ENCODE measurements at places on chromosomes 4 and X.

DNA sequence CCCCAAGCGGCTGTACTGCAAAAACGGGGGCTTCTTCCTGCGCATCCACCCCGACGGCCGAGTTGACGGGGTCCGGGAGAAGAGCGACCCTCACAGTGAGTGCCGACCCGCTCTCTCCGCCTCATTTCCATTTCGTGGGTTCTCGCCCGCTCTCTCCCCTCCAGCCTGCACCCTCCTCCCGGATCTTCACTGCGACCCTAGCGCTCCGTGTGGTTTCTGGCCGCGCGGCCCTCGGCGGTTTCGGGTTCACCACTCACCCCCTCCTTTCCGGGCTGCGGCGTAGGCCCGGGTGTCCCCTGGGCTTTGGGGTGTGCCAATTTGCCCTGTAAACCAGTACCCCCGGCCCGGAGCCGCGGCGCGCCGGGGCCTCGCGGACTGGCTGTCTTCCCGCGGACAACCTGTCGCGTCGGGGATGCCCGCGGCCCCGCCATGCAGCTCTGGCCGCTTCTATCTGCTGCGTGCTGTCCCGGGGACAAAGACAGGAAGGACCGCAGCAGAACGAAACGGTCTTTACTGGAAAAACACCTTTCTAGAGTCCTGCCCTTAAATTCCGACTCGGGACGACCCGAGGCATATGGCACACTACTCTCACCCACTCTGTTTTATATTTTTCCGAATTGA, 737 bp downstream of the FGF2 start:
- DNase-seq: no peak

DNA sequence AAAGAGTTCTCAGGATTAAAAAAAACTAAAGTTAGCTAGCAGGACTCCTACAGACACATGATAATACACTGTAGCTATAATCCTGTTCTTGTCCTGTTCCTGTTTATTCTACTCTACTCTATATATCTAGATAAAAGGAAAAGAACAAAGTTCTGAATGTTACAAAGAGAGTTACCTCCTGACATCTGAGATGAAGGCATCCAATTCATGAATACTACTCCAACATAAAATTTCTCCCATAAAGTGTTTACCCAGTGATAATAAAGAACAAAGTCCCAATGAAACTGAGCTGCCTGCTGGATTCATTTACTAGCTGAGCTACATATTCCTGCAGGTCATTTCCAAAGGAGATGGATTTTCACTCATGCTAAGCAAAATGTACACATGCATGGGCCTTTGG, 27.1 kb downstream of the SEPSECS start:
- no peak for DNase-seq

- no peak for DNase-seq
Observed at GRCh38 chr4:150126864-150127203, 48.6 kb downstream of the DCLK2 start.

DNA sequence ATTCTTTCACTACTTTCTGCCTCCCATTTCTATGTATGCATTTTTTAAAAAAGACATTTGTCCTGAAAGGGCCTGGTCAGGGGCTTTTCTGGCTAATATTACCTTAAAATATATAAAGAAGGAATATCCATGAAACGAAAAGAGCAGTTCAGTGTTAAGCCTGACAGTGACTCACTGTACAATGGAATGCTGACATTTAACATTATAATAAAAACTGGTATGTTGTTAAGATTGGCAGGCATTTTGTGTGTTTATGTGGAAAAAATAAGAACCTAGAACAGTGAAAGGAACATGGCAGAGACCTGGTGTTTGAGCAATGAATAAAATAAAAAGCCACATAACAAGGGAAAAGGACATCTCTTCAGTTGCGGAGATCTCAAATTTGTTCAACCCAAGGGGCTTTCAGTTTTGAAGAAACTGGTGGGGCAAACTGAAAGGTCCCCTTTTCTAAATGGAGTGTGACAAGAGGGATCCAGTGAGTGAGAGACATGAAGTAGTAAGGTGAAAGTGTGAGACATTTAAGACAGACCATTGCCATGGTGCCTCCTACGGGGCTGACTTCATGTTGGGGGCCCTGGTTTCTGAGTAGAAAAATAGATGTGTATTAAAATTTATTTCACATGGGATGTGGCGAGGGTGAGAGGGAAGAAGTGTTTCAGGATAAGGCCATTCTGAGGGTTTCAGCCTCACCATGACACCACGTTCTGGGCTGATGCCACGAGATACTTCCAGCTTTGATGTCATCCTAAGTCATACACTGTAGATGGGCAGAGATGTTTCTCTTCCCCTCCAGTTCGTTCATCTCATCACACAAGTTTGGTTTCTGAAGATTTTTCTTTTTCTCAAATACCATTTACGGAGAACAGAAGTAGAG, 324.9 kb downstream of the PPP3CA start:
- no peak for DNase-seq

DNA sequence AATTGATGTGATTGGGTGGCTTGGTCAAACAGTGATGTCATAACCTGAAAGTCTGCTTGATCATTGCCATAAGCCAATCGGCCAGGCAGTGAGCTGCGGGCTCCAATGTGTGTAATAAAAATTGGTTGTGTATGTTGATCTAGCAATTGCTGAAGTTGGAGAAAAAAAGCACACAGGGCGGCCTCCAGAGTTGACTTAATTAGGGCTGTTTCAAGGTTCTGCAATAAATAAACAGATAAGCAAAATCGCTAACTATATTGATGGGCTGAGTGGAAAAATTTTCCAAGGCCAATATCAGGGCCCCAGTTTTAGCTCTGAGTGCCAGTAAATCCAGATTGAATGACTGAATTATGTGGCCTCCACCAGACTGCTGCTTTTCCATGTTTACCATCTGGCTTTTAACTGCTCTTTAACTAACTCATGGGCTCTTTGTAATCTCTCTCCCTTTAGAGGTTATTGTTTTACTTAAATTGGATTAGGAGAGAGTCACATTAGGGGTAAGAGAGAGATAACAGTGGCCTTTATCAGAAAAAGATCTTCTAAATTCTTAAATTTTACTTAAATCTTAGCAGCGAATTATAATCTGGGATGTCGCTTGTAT, 160.6 kb upstream of the WDFY3 start:
- DNase-seq: no peak

GRCh38 chrX:72716766-72717165, 2.7 kb upstream of the PHKA1 start:
- no peak for DNase-seq

Measured in T-helper 17 cell (primary cell).